Small intestine (tissue), 16 donors: ENCODE measurements at places on chromosomes 11 and 22. TPM values are rescaled to one million over a fixed set of nuclear protein-coding genes. Genes with fewer than 3 reads are reported as not detected.

Gene C22orf23
- polyA plus RNA-seq: not detected

Gene SYT7
- 12.2 TPM for polyA plus RNA-seq

- DNase-seq: peak; percentile 92
These were observed 521 bp upstream of the PTS start for GRCh38 chr11:112225753-112226061.

- no peak for DNase-seq
These were observed 40.7 kb downstream of the SHANK2 start for GRCh38 chr11:71211631-71212030.

DNA sequence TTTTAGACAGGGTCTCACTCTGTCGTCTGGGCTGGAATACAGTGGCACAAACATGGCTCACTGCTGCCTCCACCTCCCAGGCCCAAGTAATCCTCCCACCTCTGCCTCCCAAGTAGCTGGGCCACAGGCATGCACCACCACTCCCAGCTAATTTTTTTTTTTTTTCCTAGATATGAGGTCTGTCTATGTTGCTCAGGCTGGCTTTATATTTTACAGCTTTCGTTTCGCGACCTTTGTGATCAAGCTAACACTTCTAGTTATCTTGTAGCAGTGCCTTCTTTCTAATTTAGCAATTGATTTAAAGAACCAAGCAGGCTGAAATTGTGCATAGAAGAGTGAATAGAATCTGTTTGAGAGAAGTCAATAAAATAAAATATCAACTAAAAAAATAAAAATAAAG, 11.3 kb downstream of the CKAP5 start:
- DNase-seq: peak; percentile 59

- DNase-seq: no peak
These were observed 110.3 kb downstream of the ATXN10 start for GRCh38 chr22:45781966-45782365.

Gene ANO9
- 363 TPM for polyA plus RNA-seq

Gene IFITM1
- polyA plus RNA-seq: 8.9 TPM

- DNase-seq: no peak
These were observed 172.6 kb upstream of the SEZ6L start for GRCh38 chr22:25996669-25997068.

Gene NXPE4
- polyA plus RNA-seq: 0.03 TPM

Gene INS
- polyA plus RNA-seq: 60.8 TPM

DNA sequence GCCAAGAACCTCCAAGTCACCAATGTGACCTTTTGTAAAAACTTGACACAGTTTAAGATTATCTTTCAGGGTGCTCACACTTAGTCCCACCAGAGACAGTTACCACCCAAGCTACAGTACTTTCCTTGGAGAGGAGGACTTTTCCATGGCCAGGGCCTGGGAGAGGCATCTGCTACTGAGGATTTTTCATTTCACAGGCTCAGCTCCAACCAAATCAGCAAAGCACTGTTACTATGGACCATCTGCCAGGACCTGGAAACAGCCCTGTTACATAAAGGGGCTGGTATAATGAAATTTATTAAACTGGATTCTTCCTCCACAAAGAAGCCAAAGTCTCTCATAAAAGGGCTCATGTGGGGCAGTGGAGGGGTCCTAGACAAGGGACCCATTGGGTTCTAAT, 38.6 kb downstream of the SERGEF start:
- DNase-seq: no peak

Gene SCN2B
- 1.0 TPM for polyA plus RNA-seq

GRCh38 chr11:130865774-130866114, 50.5 kb downstream of the SNX19 start:
- no peak for DNase-seq

- DNase-seq: no peak
These were observed 116.0 kb upstream of the TIMP3 start for GRCh38 chr22:32685512-32685911.

DNA sequence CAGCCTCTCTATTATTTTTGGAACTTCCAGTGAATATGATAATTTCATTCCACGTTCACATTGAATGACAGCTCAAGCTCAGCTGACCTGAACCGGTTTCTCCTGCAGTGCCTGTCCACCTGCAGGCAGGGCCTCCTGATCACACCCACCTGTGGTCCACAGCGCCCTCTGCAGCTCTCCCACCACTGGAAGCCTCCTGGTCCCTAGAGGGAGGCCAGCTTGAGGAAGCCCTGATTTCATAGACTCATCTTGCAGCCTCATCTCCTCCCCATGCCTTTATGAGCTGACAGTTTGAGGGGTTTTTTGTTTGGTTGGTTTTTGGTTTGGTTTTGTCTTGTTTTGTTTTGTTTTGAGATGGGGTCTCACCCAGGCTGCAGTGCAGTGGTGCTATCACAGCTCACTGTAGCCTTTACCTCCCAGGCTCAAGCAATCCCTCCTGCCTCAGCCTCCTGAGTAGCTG, 29.9 kb upstream of the MALAT1 start:
- DNase-seq: peak; percentile 82

Gene CAPRIN1
- 158 TPM for polyA plus RNA-seq

- no peak for DNase-seq
These were observed 45.3 kb upstream of the GALNT18 start for GRCh38 chr11:11667056-11667455.

DNA sequence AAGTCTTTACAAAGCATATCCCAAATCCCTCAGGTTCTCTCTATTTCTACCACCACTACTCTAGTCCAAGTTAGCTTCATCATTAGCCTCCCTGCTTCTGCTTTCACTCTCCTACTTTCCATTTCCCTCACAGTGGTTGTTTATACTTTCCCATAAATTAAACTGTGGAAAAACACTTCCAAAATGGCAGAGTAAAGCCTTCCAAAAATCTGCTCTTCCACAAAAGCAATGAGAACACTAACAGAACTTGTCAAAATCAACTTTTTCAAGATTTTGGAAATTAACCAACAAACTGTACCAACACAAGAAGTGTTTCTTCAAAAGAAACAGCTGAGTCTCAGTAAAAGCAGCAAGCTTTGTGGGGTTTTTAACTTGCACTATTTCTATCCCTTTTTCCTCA, 71.8 kb downstream of the TTC28 start:
- DNase-seq: no peak

GRCh38 chr22:37139762-37140161, 10.0 kb downstream of the IL2RB start:
- no peak for DNase-seq

DNA sequence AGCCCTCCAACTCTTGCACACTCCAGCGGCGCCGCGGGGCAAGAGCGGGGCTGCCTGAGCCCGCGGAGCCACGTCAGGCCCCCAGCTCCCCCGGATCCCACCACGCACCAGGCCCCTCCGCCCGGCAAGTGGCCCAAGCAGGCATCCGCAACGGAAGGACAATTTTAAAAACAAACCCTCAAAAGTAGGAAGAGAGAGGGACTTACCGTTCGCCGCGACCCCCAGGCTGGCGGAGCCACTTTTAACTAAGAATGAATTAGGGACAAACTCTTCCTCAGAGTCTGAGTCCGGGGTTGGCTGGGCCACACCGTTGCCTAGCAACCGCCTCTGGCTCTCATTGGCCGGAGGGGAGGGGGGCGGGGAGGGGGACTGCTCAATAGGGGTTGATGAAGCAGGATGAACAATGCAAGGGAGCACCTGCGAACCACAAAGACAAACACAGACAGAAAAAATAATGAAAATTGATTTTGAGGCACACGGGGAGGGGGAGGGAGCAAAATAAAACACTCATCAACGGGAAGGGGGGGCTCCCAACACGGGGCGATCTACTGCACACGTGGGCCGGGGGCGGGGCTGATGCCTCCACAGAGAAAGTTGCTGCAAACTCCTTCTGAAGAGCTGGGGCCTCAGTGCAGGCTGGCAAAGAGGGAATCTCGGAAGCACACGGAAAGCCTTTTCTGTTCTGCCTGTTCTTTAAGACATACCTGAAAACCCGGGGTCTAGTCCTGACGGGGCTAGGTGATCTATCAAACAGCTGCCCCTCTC, 387.5 kb upstream of the NARS2 start:
- DNase-seq: peak; percentile 28

DNA sequence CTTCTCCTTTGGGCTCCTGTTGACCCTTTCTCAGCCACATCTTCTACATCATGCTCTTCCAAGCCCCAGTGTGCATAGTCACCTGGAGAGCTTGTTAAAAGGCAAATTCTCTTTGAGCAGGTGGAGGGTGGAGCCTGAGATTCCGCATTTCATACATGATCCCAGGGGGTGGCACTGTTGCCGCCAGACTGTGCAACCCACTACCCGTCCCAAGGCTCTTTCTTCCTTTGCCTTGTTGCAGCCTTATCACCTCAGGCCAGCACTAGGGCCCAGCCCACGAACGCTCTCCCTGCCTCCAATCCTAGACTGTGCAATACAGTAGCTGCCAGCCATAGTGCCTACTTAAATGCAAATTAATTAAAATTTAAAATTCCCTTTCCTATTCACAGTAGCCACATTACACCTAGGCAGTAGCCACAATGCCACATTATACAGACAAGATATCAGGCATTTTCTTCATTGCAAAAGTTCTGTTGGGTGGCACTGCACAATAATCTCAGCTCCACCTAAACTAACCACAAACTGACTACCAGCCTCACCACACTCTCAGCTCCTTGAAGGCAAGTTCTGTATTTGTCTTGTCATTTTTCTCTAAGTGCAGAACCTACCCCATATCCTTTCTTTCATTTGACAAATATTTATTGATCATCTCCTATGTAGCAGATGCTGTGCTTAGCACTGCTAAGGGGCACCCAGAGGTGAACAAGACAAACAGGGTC, 4.6 kb upstream of the KCNJ5 start:
- DNase-seq: peak; percentile 22

- DNase-seq: peak; percentile 82
These were observed 1.5 kb downstream of the SLC35F2 start for GRCh38 chr11:107856981-107857517.

DNA sequence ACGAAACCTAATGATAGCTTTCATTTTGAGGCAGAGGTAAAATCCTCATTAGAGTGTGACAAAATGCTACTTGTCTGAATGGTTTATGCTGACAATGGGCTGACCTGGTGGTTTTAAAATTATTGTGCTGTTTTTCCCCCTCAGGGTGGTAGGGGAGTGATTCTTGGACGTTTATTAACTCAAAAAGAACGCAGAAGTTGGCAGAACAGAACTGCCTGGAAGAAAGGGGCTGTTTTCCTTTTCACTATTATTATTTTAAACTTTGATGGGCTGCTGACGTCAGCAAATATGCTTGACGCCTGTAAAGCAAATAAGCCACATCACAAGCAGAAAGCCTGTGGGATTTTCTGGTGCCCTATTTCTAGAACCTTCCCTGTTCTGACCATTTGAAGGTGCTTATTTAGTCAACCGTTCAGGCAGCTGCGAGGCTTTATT, 4.0 kb downstream of the RASSF10 start:
- DNase-seq: no peak

Gene PLXNB2
- polyA plus RNA-seq: 179 TPM

DNA sequence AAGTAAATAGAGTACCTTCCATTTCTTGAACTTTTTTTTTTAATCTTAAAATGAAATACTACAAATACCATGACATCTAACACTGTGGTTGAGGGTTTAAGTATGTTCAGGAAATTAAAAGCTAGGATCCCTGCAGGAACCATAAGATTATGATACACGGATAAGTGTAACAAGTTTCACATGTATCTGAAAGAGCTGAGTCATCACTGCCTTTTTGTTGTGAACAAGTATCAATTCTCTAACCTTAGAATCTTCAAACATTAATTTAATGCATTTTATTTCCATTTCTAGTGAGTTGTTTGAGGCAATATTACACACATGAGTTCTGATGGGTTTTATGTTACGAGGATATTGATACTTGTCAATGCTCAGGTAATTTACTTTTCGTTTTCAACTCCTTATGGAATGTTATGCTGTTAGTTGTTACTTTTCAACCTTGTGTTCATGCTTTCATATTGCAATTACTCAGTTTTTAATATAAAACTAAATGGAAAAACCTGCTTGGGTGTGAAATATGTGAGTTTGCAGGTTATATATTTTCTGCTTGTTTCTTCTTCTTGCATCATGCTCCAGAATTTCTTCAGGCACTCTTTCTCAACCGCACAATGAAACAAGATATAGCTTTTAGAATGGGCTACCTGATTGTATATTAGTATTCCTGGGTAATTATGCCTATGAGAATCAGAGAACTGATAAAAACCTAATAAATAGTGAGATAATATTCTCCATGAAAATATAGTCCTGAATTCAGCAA, 361.3 kb upstream of the MTNR1B start:
- DNase-seq: no peak

DNA sequence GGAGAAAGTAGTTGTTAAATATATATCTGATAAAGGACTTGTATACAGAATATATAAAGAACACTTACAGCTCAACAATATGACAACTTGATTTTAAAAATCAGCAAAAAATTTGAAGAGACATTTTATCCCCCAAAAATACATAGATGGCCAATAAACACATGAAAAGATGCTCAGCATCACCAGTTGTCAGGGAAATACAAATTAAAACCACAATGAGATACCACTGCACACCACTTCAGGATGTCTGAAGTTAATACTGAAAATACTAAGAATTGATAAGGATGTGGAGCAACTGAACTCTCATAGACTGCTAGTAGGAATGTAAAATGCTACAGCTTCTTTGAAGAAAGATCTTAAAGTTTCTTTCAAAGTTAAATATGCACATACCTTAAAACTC, 49.2 kb downstream of the KREMEN1 start:
- no peak for DNase-seq

- no peak for DNase-seq
These were observed 15.9 kb upstream of the FGF3 start for GRCh38 chr11:69834811-69835800.

Gene GRM5
- polyA plus RNA-seq: 0.01 TPM

DNA sequence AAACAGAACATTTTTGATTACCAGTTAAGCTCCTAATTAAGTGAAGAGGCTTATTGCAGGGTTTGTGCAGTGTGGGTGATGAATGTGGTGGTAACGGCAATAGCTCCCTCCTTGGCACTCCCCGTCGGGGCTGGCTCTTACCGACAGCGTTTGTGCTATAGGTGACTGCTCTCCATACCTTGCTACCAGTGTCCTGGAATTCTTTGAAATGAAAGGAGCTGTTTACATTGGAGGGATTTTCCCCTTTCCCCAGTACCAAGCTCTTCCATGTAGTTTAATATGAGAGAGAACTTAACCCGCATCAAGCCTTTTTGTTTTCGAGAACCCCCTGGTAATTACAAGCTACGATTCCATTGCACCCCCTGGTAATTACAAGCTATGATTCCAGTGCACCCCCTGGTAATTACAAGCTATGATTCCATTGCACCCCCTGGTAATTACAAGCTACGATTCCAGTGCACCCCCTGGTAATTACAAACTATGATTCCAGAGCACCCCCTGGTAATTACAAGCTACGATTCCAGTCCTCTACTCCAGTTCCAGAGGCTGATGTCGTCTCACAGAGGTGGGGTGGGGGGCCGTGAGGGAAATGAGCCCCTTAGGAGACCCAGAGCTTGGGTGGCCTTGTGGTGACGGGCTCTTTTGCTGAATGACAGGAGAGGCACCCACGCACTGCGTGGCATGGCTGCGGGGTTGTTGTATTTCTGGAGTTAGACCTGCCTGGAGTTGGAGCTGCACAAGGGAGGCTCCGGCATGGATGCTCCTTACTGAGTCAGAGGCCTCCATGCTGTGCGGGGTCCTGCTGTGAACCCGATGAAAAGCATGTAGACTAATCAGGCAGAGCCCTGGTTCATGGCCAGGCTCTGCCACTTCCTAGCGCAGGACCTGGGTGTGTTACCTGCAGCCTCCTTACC, 205.3 kb downstream of the TBC1D22A start:
- no peak for DNase-seq
